ENCODE measurements at places on chromosomes 6 and 20.

DNA sequence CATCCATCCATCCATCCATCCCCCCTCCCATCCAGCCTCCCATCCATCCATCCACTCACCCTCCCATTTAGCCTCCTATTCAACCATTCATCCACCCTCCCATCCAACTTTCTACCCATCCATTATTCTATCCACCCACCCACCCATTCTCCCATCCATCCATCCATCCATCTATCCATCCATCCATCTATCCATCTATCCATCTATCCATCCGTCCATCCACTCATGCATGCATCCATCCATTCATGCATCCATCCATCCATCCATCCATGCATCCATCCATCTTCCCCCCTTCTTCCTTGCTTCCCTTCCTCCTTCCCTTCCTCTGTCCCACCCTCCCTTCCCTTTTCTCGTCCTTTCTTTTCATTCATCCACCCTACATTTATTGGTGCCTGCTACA is 4.8 kb upstream of the BPIFB4 start:
- no peak for DNase-seq

DNA sequence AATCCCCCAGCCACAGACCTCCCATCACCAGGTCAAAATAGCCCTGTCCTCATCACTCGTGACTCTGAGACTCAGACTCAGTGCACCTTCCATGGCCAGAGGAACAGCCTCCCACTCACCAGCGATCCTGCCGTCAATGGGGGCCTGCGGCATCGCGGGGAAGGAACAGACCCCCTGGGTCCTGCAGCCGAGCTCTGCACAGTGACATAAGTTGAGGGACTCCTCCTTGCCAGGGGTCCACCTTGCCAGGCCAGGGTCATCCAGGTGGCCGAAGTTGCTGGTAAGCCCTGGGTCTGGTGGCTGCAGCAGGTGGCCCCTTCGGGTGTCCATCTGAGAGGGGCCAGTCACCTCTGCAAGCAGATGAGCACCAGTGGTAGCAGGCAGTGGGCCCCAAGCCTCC is 16.3 kb downstream of the ETV7 start:
- DNase-seq, result no peak

- no peak for DNase-seq
Measured at GRCh38 chr6:16551466-16551865, 209.8 kb downstream of the ATXN1 start.

- peak; percentile 95 for DNase-seq
Measured at GRCh38 chr6:36442671-36443470, at the start of the genes KCTD20 and PXT1. TSS of gene KCTD20 (plus strand) at chr6:36443000. CDS start at chr6:36470098, 27,098 bp downstream. TSS of gene PXT1 (minus strand) at chr6:36442854. CDS start at chr6:36426082, 16,772 bp downstream.

GRCh38 chr20:35360033-35360432 is 51.7 kb downstream of the UQCC1 start:
- no peak for DNase-seq

- no peak for DNase-seq
Measured at GRCh38 chr6:14871221-14871620, 374.6 kb upstream of the JARID2 start.
